ENCODE measurements at places on chromosomes 12 and 14.

DNA sequence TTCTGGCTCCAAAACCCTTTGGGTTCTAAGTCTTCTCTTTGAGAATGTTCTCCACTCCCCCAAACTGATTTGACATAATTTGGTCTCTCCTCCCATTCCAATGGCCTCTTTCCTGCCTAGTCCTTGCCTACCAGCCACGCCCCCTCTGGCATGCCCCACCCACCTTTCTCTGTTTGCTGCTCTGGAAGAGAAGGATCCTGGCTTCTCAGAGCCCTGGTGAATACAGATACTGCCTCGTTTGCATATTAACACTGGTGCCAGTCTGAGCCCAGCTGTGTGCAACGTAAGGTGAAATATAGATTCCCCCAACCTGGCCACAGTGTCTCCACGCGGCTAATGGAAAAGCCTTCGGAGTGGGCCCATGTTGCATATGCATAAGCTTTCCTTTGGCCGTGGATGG, 79.7 kb downstream of the PAPOLA start:
- no peak for DNase-seq

GRCh38 chr14:41280745-41281144, 325.9 kb upstream of the LRFN5 start:
- DNase-seq: no peak

- DNase-seq: no peak
Measured at GRCh38 chr14:20434701-20435581, 1.0 kb downstream of the KLHL33 start.

DNA sequence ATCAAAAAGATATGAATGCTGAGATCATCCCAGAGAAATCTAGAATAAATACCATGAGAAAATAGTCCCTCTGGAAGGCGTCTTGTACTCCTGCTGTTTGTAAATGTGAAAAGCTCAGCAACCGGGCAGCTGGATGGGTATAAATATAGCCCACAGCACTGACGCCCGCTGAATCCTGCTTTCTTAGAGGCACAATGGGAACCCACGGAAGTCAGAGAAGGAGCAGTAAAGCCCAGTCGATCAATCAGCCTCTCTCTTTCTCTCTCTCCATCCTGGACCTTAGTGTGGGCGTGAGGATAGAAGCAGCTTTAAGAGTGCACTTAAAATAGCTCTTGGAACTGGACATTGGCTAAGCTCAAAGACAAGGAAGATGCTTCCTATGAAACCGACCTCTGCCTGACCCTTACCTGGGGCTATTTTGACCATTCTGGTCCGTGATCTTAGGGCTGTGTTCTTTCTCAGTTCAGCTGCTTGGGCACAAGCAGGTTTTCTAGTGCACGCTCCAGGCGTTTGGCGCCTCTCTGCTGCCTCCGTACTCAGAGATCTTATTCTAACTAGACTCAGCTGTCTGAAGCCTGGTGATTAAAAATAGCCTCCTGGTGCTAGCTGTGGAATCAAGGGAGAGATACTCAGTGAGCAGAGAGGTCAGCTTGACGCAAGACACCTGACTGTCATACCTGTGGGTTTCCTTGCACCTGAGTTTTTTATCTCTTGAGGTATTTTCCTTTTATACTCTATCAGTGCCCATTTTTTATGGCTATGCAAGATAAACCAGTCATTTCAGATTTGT, 144.6 kb downstream of the ETV6 start:
- DNase-seq: no peak

- DNase-seq: no peak
Measured at GRCh38 chr12:7868391-7868790, 4.3 kb downstream of the SLC2A14 start.

All from CD4-positive, alpha-beta T cell treated with Interleukin-2 at 100 ng/mL for 4 hours (primary cell).